ENCODE measurements at places on chromosomes 16 and 17.

DNA sequence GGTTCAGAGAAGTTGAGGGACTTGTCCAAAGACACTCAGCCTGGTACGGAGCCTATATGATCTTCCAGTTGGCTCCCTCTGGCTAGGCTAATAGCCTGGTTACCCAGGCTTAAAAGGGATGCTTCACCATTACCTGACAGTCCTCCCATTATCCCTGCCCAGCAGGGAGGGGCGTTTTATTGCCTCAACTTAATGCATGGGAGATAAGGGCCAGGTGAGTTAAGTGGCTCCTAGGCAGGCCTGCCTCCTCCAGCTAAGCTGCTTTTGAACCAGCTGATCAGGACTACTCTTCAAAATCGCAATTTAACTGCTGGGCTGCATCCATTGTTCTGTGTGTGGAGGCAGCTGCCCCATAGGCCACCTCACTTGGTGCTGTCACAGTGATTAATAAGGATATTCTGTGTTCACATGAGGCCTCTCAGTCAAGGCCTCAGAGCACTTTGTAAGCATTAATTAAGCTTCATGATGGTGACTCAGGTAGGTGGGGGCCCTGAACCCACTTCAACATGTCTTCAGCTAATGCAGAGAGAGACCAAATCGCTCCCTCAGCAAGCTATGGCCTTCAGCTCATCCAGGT is 27.9 kb downstream of the SMPD3 start:
- no peak for DNase-seq

GRCh38 chr16:23274968-23275367 is 27.1 kb upstream of the SCNN1B start:
- no peak for DNase-seq

DNA sequence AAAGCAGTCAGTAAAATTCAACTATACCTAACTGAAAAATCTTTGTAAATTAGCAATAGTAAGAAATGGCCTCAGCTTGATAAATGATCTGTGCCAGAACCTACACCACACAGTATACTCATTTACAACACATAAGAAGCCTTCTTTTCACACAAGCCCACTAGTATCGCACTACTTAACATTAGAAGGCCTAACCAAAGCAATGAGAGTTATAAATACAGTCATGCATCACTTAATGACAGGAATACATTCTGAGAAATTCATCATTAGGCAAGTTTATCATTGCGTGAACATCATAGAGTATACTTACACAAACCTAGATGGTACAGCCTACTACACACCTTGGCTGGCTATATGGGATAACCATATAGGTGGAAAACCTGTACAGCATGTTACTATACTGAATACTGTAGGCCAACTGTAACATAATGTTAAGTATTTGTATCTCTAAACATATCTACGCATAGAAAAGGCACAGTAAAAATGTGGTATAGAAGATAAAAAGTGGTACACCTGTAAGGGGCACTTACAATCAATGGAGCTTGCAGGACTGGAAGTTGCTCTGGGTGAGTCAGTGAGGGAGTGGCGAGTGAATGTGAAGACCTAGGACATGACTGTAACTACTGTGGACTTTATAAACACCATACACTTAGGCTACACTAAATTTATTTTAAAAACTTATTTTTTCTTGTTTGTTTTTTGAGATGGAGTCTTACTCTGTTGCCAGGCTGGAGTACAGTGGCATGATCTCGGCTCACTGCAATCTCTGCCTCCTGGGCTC is 126.5 kb upstream of the CORO6 start:
- no peak for DNase-seq

- no peak for DNase-seq
Observed at GRCh38 chr17:44191941-44192496, 5.2 kb downstream of the TMUB2 start.

GRCh38 chr17:57114085-57114673 is 29.1 kb downstream of the AKAP1 start:
- no peak for DNase-seq

GRCh38 chr17:81128774-81129173 is 36.5 kb upstream of the PVALEF start:
- DNase-seq: no peak

DNA sequence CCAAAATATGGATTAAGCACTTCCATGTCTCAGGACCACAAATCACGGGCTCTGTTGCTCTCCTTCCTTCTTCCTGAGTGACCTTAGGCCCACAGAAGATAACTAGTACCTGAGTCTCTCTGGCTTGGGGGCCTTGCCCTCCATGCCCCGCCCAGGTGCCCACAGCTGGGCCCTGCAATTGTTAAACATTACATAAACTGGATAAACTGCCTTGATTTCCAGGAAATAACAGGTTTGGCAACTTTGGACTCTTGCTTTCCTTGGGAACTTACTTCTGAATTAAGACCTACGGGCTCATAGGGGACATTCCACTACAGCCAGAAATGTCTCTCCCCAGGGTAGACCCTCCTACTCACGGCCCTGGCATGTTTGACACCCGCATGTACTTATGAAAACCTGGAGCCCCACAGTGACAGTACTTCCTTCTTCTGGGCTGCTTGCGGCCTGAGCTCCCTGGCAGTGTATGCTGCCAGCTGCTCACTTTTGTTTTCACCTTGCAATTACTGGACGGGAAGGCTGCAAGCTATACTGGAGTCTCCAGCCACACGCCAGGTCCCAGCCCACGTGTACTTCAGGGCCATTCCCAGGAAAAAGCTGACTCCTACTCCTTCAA is 2.3 kb upstream of the UBALD2 start:
- no peak for DNase-seq

- no peak for DNase-seq
Observed at GRCh38 chr17:8912084-8912981, 44.9 kb upstream of the PIK3R6 start.

- no peak for DNase-seq
Observed at GRCh38 chr17:29115961-29116803, 64.0 kb downstream of the MYO18A start.

- no peak for DNase-seq
Observed at GRCh38 chr16:4814542-4815173, 12.2 kb upstream of the ROGDI start.

GRCh38 chr17:41992576-41992975 is 24.7 kb downstream of the DNAJC7 start:
- DNase-seq: no peak

DNA sequence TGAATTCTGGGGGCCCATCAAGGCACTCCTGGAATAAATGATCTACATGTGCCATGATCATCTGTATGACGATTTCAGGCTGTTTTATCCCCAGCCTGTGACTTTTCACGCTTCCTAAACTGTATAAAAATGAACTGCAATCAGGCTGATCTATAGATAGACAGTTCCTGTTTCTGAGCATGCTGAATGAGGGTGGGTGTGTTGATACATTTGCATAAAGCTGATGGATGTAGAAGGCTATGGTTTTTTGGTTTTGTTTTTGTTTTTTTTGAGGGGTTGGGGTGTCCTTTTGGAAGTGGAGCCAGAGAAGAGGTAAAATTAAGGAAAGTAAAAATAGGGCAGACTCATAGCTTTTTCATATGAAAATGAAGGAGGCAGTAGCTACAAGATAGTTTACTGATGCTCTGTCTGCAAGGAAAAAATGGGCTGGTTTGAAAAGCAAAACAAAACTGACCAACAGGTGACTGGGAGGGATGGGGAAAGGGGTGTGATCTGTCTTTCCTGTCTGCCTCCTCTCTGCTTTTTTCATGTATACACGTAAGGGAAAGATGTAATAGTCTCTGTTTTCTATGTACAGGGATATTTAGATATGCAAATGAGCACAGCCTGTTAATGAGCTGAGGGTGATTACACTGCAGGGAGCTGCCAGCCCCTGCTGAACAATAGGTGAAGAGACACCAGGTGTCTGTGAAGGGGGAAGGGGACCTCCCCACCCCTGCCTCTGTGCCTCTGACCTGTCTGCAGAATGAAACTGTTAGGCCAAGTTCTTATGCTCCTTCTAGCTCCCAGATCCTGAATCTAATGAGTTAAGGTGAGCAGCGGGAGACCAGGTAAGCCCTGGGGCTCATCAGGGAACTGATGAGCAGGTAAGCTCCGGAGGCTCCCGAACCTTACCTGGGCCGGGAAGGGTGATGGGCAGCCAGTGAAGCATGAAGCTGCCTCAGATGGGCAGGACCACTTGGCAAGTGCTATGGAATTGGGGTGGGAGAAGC is 46.6 kb upstream of the LYRM9 start:
- no peak for DNase-seq

- DNase-seq: peak; percentile 25
Observed at GRCh38 chr17:42937712-42938596, 26.3 kb downstream of the AARSD1 start.

DNA sequence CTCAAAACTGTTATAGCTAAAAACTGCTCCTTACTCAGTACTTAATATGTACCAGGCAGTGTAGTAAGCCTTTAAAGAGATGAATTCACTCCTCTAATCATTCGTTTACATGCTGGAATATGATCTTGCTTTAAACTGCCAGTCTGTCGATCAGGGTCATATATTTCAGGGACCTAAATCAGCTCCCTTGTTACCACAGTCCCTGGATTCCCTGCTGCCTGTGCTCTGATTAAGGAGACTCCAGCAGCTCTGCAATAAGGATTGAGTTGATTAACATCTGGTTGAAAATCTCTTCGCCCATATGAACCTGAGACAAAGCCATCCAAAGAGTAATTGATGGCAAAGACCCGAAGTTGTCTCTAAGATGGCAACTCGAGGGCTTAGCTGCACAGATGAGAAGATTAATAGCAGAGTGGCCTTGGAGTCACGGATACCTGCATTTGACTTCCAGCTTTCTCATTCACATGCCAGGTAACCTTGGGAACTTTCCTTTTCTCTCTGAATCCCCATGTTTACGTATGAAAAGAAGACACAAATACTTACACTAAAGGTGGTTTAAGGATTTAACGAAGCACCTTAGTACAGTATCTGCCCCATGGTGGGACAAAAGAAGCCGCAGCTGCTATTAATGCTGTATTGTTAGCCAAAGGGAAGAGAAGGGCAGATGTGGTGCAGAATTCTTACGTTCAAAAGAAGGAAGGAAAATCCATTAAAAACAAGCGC is 68.2 kb downstream of the VAT1L start:
- DNase-seq: no peak

DNA sequence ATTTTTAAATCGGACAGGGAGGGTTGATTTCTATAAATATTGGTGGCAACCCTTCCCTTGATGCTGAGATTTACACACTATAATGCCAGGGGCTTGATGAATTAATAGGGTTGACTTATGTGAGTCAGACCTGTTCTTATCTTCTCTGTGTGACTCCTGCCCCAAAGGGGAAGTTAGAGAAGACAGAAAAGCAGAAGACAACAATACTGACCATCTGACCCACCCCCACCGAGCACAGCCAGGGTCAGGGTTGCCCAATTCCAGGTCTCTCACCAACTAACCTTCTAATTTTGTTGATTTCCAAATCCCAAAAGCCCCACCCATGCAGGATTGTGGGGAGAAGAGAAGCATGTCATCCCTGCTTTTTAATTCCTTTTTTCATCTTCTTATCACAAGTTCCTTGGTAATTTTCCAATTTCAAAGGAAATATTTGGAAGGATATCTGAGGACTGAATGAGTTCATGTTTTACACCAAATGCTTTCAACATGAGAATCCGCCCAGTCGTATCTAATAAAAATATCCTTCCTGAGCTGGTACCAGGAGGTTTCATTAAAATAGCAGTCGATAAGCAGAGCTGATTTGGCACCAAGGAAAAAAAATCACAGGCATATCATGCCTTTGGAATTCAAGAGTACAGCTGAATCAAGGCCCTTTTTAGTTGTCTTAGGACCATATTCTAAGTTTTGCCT is 603.4 kb upstream of the CDH11 start:
- DNase-seq: no peak

GRCh38 chr17:73697872-73698271 is 53.6 kb upstream of the SDK2 start:
- no peak for DNase-seq

- no peak for DNase-seq
Observed at GRCh38 chr17:49585422-49586027, 9.9 kb downstream of the NXPH3 start.

DNA sequence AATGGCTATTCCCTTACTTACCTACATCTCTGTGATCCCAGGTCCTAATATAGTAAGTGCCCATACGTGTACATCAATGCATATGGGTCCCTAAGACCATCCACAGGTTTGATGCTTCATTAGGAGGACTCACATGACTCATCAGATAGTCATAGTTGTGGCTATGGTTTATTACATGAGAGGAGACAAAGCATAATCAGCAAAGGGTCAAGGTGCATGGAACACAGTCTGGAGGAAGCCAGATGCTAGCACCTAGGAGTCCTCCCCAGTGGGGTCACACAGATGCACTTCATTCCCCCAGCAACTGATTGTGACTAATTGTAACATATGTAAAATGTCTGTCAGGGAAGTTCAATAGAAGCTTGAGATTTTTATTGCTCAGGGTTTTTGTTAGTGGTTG is 42.8 kb downstream of the PHKB start:
- DNase-seq: no peak

- DNase-seq: peak; percentile 14
Observed at GRCh38 chr16:60127196-60127595, 1393.1 kb upstream of the GOT2 start.

DNA sequence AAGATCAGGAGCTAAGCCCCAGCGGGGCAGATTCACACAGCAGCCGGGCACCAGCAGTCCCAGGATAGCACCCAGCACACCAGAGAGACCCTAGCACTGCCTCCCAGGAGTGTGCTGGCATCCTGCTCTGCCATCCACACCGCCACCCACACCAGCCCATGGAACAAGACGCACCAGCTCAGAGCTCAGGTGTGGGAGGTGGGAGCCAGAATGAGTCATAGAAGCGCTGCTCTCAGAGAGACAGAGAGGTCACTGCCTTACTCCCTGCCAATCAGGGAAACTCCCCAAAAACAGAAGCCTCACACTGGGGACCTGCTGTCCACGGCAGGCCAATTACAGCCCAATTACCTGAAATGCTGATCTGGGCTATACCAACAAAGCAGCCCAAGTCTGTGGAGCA is 64.9 kb downstream of the CDYL2 start:
- no peak for DNase-seq

GRCh38 chr17:73157521-73157890 is 7.3 kb upstream of the SSTR2 start:
- DNase-seq: no peak

DNA sequence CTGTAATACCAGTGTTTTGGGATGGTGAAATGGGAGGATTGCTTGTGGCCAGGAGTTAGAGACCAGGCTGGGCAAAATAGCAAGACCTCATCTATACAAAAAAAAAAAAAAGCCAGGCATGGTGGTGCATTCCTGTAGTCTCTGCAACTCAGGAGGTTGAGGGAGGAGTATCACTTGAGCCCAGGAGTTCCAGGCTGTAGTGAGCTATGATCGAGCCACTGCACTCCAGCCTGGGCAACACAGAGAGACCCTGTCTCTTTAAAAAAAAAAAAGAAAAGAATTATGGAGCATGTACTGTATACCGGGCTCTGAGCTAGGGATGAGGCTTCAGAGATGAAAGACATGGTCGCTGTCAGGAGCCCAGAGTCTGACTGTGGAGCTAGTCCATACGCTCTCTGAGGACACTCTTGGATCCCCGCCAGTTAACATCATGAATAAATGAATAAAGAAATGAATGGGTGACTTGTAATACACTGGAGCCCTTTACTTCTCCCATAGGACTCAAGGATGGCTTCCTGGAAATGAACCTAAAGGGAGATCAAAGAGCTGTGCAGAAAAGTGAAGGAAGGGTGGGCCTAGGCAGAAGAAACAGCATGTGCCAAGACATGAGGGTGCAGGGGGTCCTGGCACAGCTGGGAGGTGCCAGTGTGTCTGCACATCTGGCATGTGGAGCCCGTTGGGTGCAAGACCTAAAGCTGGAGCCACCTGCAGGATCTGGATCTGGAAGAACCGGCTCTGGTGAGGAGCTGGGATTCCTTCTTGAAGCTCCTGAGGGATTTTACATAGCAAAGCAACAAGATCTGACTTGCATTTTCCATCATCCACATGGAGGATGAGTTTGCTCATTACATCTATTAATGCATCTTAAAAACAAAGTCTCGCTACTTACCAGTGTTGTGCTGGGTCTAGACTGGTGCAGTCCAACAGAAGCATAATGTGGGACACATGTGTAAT is 120.4 kb downstream of the IRX3 start:
- no peak for DNase-seq
